ENCODE measurements at places on chromosomes 4 and X.

- DNase-seq, result peak; percentile 6
These were observed 547.5 kb downstream of the NLGN4X start for GRCh38 chrX:5681159-5681558.

DNA sequence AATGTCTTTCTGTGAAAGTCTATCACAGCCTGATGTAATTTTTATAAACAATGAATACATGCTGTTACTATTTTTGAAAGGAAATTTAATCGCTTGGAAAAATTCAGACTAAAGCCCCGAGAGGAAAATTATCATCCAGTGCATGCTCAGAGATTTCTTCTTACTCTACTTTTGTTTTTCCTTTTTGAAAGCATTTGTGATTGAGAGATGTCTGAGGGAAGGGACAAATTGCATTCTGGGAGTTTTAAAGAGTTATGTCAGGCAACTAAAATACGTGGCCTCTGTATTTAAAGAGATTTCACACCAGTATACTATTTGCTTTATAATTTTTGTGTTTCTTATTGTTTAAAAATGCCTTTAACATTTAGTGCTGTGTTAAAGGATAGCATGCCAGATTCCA is 1.4 kb upstream of the ZFX start:
- DNase-seq, result no peak

GRCh38 chrX:46713672-46714490 is 45.0 kb downstream of the SLC9A7 start:
- DNase-seq, result no peak

DNA sequence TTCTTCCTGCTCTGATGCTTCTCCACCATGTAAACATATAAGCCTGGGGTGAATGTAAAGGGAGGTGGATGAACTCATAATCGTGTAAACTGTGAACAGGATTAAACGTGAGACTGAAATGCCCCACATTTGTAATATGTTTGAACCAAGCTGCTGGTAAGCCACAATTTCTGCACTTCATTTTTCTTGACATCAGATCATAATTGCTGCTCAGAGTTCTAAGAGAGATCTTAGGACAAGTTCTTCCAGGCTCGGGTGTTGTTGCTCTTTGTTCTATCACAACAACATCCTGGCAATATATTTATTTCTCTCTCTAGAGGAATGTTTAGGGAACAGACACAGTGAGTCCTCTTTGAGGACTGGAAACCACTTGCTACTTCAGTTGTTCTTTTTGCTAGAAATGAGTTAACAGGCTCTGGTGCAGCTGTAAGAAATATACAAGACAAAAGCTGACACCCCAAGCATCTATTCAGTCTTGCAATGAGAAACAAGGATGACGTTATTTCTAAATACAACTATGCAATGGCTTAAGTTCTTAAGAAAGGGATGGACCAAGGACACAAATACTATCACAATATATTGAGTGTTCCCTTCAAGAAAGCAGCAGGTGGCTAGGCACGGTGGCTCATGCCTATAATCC is 59.6 kb downstream of the LNX1 start:
- DNase-seq, result no peak

DNA sequence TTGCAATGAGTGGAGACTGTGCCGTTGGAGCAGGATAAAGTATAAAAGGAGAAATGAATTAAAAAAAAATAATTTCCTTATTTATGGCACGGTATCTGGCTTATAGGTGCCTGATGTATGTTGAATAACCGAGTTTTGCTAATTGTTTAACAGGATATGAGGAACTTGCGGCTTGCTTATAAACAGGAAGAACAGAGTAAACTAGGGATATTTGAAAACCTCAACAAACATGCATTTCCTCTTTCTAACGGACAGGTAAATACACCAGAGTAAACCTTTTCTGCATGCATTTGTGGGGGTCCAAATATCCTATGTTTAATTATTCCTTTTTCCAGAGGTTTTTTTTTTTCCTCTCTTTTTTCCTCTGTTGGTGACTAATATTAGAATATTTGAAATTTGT is 36.8 kb downstream of the MTMR1 start:
- DNase-seq, result no peak

- no peak for DNase-seq
These were observed 107.2 kb downstream of the CENPC start for GRCh38 chr4:67437974-67438713.
